ENCODE measurements at places on chromosomes 4 and X.

DNA sequence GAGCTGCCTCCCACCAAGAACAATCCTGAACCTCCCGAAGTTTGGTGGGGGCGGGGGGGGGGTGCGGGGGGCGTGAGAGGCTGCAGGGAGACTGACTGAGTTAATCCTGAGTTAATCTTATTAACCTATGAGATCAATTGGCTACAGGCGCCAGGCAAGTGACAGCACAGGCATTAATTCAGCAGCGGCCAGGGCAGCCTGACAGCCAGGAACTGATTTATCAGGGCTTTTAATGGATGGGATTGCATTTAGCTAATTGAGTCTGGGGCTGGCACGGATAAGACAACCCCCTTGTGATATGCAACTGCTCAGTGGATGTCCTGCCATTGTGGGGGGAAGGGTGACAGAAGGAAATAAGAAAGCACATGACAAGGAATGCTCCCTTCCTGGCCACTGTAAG is 16.3 kb downstream of the RTL5 start:
- DNase-seq, result no peak

- no peak for DNase-seq
Observed at GRCh38 chr4:38752941-38753806, 29.6 kb downstream of the TLR10 start.

DNA sequence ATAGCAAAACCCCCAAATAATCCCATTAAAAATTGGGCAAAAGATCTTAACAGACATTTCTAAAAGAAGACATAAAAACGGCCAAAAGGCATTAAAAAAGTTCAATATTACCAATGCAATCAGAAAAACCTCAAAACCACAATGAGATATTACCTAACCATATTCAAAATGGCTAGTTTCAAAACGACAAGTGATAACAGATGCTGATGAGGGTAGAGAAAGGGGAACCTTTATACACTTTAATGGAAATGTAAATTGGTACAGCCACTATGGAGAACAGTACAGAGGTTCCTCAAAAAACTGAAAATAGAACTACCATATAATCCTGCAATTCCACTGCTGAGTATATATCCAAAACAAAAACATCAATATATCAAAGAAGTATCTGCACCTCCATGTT is 6.2 kb downstream of the AADAT start:
- no peak for DNase-seq

DNA sequence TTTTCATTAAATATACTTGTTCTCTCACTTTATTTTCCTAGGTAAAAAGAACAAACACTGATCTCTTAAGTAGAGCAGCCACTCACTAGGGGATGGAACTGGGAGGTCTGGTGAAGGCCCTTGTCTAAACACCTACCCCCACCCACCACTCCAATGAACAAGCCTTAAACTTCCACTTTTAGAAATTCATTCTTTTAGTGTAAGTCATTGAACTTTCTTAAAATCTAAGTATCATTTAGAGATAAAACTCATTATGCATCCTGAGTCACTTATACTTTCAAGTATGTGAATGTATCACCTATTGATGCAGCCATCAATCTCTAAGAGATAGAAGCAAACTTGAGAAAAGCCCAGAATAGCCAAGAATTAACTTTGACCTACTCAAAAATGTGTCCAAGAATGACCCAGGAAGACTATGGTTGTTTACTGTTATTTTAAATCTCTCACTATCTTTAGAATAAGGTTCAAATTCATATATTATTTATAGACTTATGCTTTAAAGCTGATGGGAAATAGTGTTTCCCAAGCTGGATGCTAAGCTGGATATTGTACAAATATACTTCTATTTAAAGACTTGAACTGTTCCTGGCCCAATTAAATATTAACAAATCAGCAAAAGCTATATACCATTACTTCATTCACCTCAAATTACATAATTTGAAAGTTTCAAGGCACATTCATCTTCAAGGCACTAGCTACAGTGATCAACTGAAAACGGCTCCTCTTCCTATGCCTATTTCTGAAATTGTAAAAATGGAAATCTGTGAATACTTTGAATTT is 49.5 kb downstream of the CAMK2D start:
- no peak for DNase-seq

DNA sequence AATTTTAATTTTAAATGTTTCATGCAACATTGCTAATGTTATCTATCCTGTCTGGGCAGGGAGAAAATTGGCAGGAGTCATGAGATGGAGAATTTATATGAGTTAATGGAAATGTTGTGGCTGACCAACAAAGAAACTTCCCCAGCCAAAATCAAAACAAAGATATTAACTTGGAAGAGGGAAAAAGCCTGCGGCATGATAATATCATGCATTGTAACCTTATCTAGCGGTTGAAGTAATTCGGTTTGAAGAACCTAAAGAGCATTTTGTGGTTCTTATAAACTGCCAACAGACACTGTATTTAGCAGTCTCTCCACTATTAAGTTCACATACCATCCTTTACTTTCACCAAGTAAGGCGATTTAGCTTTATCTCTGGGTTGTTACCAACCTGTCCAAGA is 42.3 kb downstream of the DKK2 start:
- no peak for DNase-seq

- no peak for DNase-seq
Observed at GRCh38 chrX:154352466-154352865, 22.0 kb downstream of the FLNA start.

Data from dermis blood vessel endothelial cell (primary cell).